ENCODE measurements at places on chromosomes 7 and 10.

- DNase-seq = no peak
These were observed 180.5 kb upstream of the PDE1C start for GRCh38 chr7:32250471-32251260.

- DNase-seq = peak; percentile 60
These were observed 275.1 kb upstream of the KLF14 start for GRCh38 chr7:131008840-131009711.

GRCh38 chr7:134589491-134589941 lies 40.6 kb downstream of the AKR1B15 start:
- no peak for DNase-seq

DNA sequence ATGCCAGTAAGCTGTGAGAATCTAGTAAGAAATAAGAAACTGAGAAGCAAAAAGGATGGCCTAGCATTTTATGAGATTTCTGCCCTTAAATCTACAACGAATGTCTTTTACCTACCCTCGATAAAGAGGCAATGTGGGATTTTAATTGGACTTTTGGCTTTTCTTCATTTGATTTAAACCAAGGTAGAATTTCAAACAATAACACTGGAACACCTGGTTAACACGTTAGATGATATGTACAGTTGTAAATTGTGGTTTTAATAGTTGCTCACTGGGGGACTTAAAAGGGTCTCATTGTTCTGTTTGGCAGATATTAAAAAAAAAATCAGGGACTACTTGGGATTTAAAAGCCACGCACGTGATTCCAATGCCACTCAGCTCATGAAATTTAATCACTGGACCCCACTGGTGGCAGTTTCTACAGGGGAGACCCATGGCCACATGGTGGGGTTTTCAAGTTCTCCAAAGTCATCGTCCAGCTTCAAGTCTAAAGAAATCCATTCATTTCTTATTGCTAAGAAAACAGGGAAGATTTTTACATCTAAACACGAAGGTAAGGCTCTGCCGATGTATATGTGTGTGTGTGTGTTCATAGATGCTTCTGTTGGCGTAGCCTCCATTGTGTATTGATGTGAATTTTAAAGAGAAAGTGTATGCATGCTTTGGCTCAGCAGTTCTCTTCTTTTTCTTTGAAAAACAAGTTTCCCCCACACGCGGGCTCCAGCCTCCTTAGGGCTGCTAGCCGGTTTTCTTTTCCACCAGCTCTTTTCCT lies 588.6 kb upstream of the MKI67 start:
- DNase-seq = no peak

DNA sequence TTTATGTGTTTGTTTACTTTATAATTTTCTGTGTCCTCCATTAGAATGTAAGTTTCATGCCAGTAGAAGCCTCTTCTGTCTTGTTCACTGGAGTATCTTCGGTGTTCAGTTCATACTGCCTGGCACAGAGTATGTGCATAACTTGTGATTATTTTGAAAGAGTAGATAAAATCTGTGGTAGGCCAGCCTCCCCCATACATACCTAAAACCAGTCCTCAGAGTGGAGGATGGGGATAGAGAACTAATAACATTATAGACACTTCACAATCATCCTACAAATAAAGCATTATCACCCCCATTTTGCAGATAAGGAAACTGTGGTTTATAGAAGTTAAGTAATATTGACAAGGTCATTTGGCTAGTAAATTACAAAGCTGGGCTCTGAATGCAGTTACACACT lies 28.0 kb downstream of the VIM start:
- no peak for DNase-seq

DNA sequence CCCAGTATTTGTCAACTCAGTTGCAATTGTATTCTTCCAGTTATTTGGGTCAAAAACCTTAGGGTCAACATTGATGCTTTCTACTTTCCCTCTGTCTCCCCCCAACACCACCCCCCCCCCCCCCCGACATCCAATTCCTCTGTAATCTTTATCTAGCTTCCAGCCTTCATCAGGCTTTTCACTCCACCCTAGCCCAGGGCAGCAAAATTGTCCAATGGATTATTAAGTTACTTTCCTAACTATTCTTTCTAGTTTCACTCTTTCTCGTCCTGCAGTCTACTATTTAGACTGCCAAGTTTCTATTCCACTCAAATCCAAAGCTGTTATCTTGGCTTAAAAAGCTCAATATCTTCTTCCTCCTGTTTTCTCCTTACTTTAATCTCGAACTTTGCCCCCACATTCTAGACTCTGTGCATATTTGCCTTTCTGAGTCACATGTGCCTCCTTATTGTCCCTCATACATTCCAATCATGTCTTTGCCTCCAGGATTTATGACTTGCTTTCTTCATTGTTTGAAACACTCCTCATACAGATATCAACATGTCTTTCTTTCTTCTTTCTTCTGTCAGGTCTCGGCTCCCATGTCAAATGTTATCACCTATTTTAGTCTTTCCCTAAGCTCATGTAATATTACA lies 196.6 kb upstream of the TMEM196 start:
- DNase-seq = no peak

GRCh38 chr10:132696728-132697577 lies 89.0 kb downstream of the NKX6-2 start:
- DNase-seq = no peak

GRCh38 chr7:129771201-129771927 lies 159.8 kb downstream of the NRF1 start:
- DNase-seq = no peak

GRCh38 chr10:63738410-63738809 lies 217.2 kb downstream of the REEP3 start:
- no peak for DNase-seq

DNA sequence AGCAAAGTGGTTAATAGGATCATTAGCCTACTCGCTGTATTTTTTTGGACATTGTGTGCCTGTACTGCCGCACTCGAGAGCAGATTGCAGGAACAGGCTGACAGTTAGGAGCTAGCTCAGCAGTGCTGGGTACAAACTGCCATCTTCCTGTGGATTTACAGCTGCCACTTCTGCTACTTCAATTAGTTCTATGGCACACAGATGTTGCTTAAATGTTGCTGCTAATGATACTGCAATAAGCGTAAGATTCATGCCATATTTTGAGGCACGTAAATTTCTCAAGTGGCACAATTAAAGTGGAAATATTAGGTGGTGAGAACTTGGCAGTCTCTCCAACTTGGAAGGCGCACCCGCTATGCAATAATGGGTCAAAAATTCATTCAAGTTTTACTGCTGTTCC lies 171.9 kb downstream of the EBF3 start:
- no peak for DNase-seq

GRCh38 chr7:126776498-126776897 lies 476.2 kb downstream of the GRM8 start:
- DNase-seq = no peak

DNA sequence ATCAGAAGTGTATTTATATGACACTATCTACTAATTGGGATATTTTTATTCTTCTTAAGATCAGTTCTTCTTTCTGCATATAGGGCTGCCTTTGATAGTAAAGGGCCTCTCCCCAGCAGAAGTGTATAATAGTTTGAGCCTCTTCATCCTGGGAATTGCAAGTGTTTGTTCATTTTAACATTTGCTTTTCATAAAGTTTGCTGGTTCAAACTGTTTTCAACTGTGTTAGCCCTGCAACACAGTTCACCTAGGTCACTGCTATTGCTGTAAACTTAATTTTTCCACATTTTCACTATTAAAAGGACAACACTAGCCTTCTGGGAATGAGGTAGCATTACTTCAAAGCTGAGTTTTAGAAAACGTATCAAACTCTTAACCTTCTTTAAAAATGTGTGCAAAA lies 2.8 kb downstream of the JAZF1 start:
- no peak for DNase-seq

DNA sequence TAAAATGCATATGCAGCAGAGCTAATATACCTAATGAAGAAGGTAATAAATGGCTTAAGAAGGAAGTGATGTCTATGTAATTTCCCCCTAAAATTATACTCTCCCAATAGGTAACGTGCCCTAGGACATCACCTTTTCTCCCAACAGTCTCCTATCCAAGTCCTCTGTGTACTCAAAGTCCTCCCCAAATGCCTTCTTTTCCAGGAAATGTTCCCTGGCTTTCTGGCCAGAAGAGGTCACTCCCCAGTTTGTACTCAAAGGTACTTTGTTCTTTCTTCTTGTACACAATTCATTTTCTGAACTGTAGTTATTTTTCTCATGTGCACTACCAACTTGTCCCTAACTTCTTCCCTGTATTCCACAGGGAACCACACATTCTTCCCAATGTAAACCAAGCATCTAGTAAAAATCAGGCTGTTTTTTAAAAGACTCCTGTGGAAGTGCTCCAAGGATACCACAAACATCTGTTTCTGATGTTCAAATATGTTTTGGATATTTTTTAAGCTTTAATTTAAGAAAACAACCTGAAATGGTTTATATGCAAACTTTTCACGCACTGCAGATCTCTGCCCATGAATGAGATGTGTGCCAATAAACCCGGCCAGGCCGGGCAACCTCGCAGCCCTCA lies 262.3 kb upstream of the KLF14 start:
- no peak for DNase-seq

GRCh38 chr10:29962166-29962850 lies 97.1 kb downstream of the JCAD start:
- DNase-seq = no peak

DNA sequence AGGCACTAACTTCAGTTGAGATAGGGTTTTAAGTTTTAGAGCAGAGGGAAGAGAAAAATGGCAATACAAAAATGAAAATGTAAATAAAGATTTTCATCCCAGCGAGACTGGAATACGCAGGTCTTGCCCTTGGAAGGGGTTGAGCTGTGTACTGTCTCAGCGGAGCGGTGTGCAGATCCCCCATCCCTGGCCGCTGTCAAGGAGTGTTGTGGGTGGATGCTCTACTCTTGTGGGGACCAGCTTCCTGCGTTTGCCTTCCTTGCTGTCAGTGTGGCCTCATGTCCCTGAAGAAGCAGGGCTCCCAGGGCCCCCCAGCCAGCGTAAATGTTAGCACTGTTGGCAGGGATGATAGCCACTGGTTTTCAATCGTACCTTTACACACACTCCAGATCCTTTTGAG lies 249.7 kb upstream of the PITRM1 start:
- DNase-seq = no peak

DNA sequence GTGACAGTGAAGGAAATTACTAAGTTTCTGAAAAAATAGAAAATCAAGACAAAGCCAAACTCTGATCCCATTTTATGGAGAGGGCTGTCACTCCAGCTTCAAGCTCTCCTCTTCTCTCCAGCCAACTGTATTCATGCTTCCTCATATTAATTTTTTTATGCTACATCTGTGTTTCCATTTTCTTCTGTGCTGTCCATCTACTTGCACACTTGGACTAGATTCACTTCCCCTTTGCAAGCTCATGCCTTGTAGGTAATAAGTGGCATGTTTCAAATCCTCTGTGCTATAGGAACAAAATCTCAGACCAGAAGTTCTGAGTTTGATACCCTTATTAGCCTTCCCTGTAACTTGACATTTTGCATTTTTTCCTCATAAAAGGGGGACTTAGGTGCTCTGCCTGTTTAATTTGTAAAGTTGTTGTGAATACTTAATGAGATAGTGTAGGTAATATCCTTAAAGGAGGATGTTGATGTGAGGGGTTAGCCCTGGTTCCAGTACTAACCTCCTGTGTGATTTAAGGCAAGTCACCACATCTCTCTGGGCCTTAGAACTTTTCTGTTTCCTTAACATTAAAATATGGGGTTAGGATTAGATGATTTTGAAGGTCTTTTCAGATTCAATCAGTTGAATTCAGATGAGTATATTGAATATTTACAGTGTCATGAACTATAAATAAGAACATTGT lies 358.8 kb downstream of the BBS9 start:
- DNase-seq = no peak

DNA sequence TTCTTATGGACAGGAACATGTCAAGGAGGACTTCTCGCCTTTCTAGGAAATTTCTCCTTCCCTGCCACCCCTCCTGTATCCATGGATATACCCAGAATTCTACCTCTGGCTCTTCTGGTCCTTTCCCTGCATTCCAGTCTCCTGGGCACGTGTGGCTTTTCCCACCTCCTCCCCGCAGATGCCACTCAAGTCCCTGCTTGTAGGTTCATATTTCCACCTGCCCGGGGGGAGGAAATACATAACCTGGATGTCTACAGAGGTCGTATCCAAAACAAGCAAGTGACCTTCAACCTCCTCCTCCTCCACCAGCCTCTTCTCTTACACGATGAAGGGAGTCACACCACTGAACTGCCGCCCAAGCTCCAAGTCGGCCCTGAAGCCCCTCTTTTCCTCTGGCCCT lies 20.7 kb downstream of the FGFR2 start:
- DNase-seq = no peak

DNA sequence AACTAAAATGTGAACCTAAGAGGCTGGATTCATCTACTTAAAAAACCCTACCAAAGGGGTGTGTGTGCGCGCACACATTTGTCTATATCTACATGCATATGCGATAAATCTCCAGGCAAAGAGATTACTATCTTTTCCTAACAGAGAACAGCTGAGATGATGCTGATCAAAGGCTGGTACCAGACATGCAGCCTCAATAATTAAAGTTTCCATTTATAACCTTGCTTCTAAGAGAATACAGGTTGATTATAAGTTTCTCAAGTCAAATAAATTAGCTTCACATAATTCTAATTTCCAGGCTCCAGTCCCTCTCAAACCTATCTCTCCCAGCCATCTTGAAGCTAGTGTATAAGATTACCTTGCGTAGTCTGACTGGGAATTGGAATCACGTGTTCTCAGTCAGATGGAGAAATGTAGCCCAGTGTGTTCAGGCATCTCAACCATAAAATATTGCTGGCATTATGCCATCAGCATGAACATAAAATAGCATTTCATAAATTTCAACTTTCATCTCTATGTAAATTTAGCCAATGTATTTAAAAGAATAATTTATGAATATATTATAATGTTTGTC lies 1062.0 kb downstream of the XPNPEP1 start:
- no peak for DNase-seq

GRCh38 chr10:67506083-67506756 lies 189.8 kb downstream of the CTNNA3 start:
- DNase-seq = no peak

DNA sequence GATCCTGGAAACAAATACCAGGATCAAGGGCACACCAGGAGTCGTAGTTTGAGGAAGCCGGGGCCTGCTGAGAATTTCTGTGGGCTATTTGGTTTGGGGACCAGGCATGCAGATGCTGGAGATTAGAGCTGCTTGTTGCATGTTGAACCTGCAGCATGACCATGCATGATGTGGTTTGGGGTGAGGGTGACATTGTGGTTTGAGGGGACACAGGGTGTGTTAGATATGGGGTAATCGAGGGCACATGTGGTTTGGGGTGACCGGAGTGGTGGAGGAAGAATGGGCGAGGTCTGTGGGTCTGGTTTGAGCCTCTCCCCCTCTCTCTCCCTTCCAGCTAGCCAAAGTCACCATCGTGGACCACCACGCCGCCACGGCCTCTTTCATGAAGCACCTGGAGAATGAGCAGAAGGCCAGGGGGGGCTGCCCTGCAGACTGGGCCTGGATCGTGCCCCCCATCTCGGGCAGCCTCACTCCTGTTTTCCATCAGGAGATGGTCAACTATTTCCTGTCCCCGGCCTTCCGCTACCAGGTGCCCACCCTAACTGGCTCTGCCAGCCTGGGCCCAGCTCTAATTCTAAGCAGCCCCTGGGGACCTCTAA lies 10.2 kb downstream of the NOS3 start:
- no peak for DNase-seq

DNA sequence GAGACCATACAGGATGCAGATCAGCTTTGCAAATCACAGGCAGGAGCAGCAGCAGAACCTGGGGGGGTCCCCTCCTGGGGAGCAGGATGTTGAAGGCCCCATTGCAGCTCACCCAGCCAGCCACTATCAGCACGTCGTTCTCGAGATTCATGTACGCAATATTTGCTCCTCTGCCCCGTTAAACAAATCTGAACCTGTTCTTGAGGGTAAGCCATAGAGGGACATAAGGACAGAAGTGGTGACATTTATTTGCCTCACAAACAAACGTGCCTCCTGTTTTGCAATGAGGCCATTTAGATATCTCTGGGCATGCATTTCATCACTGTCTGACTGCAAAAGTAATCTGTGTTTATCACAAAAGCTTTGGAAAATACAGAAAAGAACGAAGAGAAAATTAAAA lies 87.3 kb upstream of the BAIAP2L1 start:
- no peak for DNase-seq
